Activated CD4-positive, alpha-beta T cell treated with anti-CD3 and anti-CD28 coated beads, Interleukin-10, Interleukin-2, amounts not matched to agents 100 ng/mL and 50 ng/mL, durations not matched to agents 16 hours and 8 hours (primary cell): ENCODE measurements at places on chromosomes 13 and 19.

DNA sequence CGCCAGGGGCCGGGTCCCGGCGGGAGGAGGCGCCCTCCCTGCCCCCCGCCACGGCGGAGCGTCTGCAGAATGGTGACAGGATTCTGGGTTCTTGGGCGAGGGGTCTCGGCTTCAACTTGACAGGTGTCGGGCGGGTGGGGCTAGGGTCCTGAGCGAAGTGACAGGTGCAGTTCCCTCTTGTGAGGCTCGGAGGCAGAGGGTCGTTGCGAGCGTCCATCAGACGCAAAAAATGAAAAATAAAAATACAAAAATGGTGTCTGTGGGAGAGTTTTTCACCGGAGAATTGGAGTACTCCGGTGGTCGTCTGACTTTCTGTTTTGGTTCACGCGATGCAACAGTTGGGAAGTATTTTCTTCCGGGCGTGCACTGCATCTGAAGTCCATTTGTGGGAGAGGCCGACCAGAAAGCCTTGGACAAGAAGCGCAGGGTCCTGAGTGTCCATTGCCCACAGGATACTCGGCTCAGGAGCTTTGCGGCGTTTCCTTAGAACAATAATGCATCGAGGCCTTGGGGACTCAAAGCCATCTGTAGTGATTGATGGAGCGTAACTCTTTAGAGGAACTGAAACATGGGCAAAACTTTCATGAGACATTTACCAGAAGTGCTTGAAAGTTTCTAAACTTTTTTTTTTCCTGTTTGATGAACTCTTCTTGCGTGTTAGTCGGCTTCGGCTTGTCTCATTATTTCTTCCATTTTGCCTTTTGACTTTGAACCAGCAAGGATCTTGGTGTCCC is 759 bp downstream of the RB1 start:
- peak; percentile 33 for DNase-seq

DNA sequence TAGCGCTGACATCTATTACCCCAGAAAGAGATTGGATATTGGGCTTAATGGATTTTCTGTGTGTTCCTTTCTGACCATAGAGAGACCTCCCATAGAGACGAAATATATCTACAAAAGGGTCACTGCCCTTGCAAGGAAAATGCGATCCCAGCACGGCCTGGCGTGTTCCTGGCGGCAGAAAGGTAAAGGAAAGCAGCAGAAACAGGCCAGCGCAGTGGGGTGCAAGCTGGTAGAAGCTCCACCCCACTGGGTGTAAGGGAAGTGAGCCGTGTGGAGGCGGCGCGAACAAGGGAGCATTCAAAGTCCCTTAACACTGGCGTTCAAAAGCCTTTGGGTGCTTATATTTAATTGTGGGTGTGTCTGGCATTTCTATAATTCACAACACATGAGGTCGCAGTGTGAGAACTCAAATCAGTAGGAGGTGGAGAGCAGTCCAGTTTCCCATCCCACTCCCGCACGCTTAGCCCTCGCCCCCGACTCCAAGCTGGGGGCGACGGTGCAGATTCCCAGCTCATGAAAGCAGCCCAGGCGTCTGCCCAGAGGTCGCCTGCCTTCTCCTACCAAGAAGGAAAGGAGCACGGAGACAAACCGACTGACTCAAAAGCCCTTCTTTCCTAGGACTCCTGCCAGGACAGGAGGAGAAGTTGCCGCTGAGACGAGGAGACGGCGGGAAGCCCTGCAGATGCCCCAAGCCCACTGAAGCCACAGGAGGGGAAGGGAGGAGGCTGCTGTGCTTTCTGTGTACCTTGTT is 478.4 kb downstream of the FOXO1 start:
- DNase-seq = peak; percentile 43

GRCh38 chr19:17599780-17600179 is 44.3 kb downstream of the COLGALT1 start:
- DNase-seq = no peak

GRCh38 chr13:112001571-112001970 is 65.4 kb upstream of the SOX1 start:
- DNase-seq = no peak

GRCh38 chr13:100671389-100672182 is 3.0 kb downstream of the TMTC4 start:
- no peak for DNase-seq

DNA sequence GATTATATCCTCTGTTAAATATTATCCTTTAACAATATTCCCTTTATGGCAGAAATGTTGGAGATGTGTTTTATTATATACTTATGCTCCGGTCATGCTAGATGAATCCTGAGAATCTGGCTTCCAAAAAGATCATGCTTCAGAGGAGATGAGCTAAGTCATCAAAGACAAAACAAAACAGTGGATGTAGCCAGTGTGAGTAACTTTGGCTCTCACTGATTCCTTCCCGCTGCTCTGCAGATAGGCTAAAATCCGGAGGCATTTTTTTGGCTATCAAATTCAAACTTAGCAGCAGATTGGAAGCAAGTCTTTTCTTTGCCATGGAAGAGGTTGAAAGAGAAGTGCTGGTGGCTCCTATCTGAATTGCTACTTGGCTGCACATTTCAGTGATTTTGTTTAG is 295.9 kb downstream of the GPC6 start:
- no peak for DNase-seq
